ENCODE measurements at places on chromosomes 5 and 9.

- no peak for DNase-seq
These were observed 43.0 kb downstream of the PARP8 start for GRCh38 chr5:50709471-50709870.

- DNase-seq: no peak
These were observed 41.9 kb downstream of the LIX1 start for GRCh38 chr5:97100476-97100875.

- DNase-seq: peak; percentile 22
These were observed 4.2 kb downstream of the TXNDC15 start for GRCh38 chr5:134878403-134878802.

- DNase-seq: no peak
These were observed 8.9 kb downstream of the RABGAP1 start for GRCh38 chr9:122949696-122950095.

GRCh38 chr5:106964132-106964531 is 706.6 kb downstream of the EFNA5 start:
- DNase-seq: no peak

DNA sequence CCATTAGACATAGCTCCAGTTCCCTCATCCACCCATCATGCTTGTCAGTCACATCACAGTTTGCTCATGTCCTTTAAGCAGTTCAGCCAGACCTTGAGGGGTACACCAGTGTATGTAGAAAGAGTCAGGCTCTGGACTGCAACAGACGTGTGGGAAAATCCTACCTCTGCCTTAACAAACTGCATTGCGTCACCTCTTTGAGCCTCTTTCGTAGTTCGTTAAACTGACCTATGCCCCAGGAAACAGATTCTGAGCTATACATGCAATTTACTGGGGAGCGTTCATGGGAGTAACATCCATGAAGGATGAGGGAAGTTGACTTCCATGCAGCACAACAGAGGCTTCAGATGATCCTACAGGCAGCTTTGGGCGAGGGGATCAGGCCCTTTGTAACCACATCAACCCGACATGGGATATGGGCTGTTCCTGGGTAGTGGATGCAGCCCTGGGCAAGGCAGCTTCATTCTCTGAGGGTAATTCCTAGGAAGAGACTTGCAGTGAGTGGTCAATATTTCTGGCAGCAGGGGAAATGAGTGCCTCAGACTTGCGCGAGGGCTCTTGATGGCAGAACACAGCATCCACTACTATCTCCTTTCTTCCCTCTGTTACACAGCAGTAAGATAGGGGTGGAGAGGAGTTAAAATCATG is 4.3 kb downstream of the SPINK4 start:
- DNase-seq: no peak

GRCh38 chr5:160390787-160391696 is 8.8 kb downstream of the FAM200C start:
- no peak for DNase-seq
